Caco-2 (cell line): ENCODE measurements at places on chromosomes 2 and 18. TPM values are rescaled to one million over a fixed set of nuclear protein-coding genes. Genes with fewer than 3 reads are reported as not detected.

Gene FOXI3
- total RNA-seq = 0.14 TPM in 1 of 2 replicates, not detected in the other

Gene POTEE
- total RNA-seq = 7.6 and 8.0 TPM in 2 replicates

GRCh38 chr2:64975232-64975821 is 13.9 kb upstream of the SLC1A4 start:
- DNase-seq = no peak
- H3K4me1 ChIP-seq = no peaks in the 10 kb centered on the region

DNA sequence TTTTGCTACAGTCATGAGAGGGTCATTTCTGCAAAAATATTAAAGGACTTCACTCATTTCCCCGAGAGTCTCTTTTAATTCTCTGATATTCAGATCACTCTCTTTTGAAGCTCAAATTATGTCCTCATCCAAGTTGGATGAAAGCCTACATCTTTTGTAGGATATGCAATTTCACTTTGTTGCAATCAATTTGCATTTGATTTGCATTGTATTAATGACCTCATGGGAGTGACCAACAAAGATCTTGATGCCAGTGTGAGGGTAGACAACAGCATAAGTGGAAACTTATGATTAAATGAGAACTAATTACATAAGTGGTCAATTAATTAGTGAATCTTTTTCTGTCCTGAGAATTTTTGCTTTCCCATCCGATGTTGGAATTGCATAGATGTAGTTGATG is 60.3 kb upstream of the UPP2 start:
- no peak overlapping the region for H3K4me3 ChIP-seq
- no peaks in the 10 kb centered on the region for H3K36me3 ChIP-seq
- DNase-seq = no peak
- no peak overlapping the region for H3K27ac ChIP-seq
- H3K27me3 ChIP-seq = no peaks in the 10 kb centered on the region

DNA sequence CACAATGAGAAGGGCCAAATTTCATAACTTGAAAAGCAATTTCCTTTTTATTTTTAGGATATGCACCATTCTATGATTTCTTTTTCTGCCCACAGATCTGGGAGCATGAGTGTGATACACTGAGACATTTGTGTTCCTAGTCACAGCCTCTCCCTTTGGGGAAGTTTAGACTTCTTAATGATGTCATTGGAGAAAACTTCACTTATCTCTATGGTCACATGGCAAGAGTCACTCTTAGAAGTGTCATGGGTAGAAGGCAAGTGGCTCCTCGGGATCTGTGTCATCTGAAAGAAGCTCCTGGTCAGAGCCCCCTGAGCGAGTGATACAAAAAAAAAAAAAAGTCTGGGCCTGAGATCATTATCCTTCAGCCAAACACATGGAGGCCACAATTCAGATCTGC is 62.5 kb upstream of the LGALSL start:
- no peak overlapping the region for H3K4me3 ChIP-seq
- H3K27ac ChIP-seq = peak overlapping the region; percentile 63
- no peaks in the 10 kb centered on the region for H3K36me3 ChIP-seq
- peaks cover 49% of the 10 kb centered on the region for H3K4me1 ChIP-seq

DNA sequence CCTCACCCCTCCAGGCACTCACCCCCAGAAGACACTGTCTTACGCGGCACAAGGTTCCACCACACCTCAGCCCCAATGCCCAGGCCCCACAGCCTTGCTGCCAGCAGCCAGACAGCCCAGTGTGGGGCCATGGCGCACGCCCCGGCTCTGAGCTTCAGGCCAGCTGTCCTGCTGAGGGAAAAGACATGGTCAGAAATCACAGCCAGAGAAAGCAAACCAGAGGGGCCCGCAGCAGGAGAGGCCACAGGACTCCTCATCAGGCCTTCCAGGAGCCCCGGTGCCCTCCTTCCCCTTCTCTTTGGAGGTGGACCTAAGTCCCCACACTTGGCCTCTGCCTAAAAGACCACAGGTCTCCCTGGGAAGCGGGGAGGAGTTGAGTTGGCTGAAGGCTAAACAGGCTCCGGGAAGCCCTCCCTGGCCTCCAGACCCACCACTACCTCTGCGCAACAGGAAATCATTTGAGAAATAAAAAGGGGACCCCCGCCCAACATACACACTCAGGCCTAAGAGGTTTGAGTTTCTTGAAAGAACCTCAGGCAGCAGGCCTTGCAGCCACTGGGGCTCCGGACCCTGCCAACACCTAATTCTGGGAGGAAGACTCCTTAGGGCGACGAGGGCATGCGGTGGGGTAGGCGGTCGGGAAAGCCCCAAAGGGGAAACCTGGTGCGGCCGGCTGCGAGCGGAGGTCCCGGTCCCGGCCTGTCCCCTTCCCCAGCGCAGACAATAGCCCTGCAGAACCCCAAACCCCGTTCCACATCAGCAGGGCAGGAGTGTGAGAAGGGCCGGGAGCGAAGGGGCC is 1.9 kb downstream of the SEMA4C start:
- peak overlapping the region; percentile 95 for H3K4me3 ChIP-seq
- peak overlapping the region; percentile 75 for H3K27ac ChIP-seq
- no peak for DNase-seq
- H3K27me3 ChIP-seq = no peaks in the 10 kb centered on the region
- H3K4me1 ChIP-seq = peaks cover 11% of the 10 kb centered on the region
- H3K36me3 ChIP-seq = peaks cover 7% of the 10 kb centered on the region

- no peaks in the 10 kb centered on the region for H3K36me3 ChIP-seq
- no peak for DNase-seq
- H3K27me3 ChIP-seq = no peaks in the 10 kb centered on the region
- no peak overlapping the region for H3K4me3 ChIP-seq
- no peak overlapping the region for H3K27ac ChIP-seq
Observed at GRCh38 chr18:73535189-73535588, 612.4 kb downstream of the FBXO15 start.

DNA sequence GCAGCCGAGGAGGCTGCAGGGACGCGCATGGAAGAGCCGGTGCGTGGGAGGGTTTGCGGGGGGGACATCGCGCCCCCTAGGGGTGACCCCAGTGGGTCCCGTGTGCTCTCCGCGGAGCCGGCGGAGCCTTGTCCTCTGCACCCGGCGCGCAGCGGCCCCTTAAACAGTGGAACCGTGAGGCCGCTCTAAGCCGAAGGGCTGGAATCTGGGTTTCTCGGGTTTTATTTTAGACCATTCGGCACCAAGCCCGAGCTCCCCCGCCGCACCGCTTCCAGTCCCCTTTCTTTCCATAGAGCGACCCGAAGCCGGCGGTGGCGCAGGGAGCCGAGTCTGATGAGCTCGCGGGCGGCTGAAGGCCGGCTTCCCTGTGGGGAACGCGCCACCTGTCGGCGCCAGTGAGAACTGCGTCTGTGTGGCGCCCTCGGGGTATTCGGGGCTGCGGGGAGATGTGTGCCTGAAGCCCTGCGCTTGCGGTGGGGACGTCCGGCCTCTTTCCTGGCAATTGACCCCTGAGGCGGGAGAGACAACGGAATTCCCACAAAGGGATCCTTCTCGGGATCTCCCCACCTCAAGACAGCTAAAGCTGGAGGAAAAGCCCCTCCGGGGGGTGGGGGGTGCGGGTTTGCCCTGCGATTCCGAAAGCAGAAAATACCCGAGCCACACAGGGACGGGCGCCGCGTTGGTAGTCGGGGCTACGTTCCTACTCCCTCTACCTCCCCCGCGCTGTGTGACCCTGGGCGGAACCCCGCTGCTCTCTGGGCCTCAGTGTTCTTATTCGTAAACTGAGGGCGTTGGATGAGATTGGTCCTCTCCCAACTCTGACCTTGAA is 8.2 kb upstream of the EN1 start:
- no peak overlapping the region for H3K4me3 ChIP-seq
- peak; percentile 86 for DNase-seq
- H3K36me3 ChIP-seq = no peaks in the 10 kb centered on the region
- no peaks in the 10 kb centered on the region; the same call in 1 of the 2 replicates for H3K27me3 ChIP-seq

- H3K4me1 ChIP-seq = peaks cover 20% of the 10 kb centered on the region
- H3K36me3 ChIP-seq = no peaks in the 10 kb centered on the region
- H3K27ac ChIP-seq = no peak overlapping the region
- no peak overlapping the region for H3K4me3 ChIP-seq
- DNase-seq = no peak
- H3K27me3 ChIP-seq = no peaks in the 10 kb centered on the region
Observed at GRCh38 chr2:98761267-98761781, 30.4 kb upstream of the MGAT4A start.

- H3K27me3 ChIP-seq = no peaks in the 10 kb centered on the region
- peaks cover 8% of the 10 kb centered on the region for H3K4me1 ChIP-seq
- H3K27ac ChIP-seq = no peak overlapping the region
- DNase-seq = no peak
- H3K36me3 ChIP-seq = no peaks in the 10 kb centered on the region
Observed at GRCh38 chr2:201262718-201263117, 2.4 kb downstream of the CASP8 start.

- H3K4me3 ChIP-seq = peak overlapping the region; percentile 90
- peak; percentile 90 for DNase-seq
- no peaks in the 10 kb centered on the region for H3K36me3 ChIP-seq
- peaks cover 16% of the 10 kb centered on the region for H3K4me1 ChIP-seq
Observed at GRCh38 chr2:46297546-46298271, 502 bp downstream of the EPAS1 start.

- DNase-seq = peak; percentile 31
- no peak overlapping the region for H3K4me3 ChIP-seq
- no peak overlapping the region for H3K27ac ChIP-seq
- H3K4me1 ChIP-seq = no peaks in the 10 kb centered on the region
Observed at GRCh38 chr18:42274488-42275137, 319.6 kb downstream of the PIK3C3 start.

- no peak overlapping the region for H3K27ac ChIP-seq
- DNase-seq = peak; percentile 6
- H3K4me3 ChIP-seq = no peak overlapping the region
- H3K27me3 ChIP-seq = no peaks in the 10 kb centered on the region
- H3K4me1 ChIP-seq = peaks cover 4% of the 10 kb centered on the region
Observed at GRCh38 chr18:35582899-35583558, 1.5 kb downstream of the GALNT1 start.

GRCh38 chr18:69401226-69401971 is 711 bp downstream of the DOK6 start:
- H3K27me3 ChIP-seq = no peaks in the 10 kb centered on the region
- no peak for DNase-seq
- no peak overlapping the region for H3K4me3 ChIP-seq

DNA sequence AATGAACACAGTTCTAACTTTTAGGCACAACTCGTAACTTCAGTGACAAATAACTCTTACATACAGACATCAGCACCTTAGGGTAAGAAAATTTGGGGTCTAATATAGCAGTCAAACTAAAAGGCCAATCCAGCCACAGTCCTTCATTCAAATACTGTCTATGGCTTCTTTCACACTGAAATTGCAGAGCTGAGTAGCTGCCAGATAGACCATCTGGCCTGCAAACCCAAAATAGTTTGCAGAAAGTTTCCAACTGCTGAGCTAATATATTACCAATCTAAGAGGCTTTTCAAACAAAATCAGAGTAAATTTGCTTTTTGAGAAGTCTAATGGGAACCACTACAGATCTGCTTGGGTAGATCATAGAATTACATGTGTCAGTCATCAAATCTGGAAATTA is 183.4 kb downstream of the GALR1 start:
- H3K4me3 ChIP-seq = no peak overlapping the region
- no peaks in the 10 kb centered on the region for H3K27me3 ChIP-seq
- H3K4me1 ChIP-seq = no peaks in the 10 kb centered on the region

- H3K27ac ChIP-seq = no peak overlapping the region
- no peaks in the 10 kb centered on the region for H3K36me3 ChIP-seq
- no peaks in the 10 kb centered on the region for H3K27me3 ChIP-seq
- no peak overlapping the region for H3K4me3 ChIP-seq
Observed at GRCh38 chr2:25700221-25700660, 26.9 kb upstream of the DTNB start.

DNA sequence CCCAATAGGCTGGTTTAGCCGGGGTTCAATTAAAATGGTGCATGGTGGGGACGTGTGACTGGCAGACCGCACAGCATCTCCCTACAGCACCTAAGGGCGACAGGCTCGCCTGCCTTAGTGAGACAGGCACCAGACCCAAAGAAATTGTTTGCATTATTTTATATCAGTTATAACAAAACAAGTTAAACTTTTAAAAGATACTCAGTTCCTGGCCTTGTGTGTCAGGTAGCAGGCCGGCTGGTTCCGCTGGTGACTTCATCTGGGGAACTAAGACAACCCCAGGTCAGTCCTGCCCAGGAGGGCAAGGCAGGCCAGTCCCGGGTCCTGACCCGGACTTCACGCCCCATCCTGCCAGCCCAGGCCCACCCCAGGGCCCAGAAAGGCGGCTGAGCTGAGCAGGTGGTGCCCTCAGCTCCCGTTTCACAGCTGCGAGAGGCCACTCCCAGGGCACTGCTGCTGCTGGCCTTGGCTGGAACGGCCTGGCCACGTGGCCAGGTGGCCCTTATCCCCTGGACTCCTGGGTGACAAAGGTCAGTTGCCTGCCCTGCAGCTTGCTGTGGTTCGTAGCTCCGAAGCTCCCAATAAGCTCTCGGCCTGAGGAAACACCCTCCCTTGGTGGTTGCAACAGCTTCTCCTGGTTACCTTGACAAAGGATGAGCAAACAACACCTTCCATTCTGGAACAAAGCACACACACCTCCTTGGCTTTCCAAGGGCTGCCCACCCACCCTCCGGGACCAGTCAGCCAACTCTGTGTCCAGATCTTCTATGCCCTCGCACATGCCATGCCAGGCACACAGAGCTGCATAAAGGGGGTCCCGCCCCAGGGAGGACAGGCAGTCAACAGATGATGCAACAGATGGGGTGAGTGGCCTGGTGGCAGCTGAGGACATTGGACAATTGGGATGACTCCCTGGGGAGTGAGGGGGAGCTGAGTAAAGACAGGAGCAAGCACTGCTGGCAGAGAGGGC is 11.3 kb upstream of the AGXT start:
- H3K27me3 ChIP-seq = no peaks in the 10 kb centered on the region
- no peaks in the 10 kb centered on the region for H3K36me3 ChIP-seq
- peak overlapping the region; percentile 89 for H3K27ac ChIP-seq
- no peak overlapping the region for H3K4me3 ChIP-seq
- H3K4me1 ChIP-seq = peaks cover 25% of the 10 kb centered on the region
- peak; percentile 81 for DNase-seq

- H3K4me1 ChIP-seq = no peaks in the 10 kb centered on the region
- H3K27me3 ChIP-seq = no peaks in the 10 kb centered on the region
- no peak overlapping the region for H3K4me3 ChIP-seq
- no peak overlapping the region for H3K27ac ChIP-seq
Observed at GRCh38 chr18:24000613-24001490, 13.7 kb upstream of the TTC39C start.

DNA sequence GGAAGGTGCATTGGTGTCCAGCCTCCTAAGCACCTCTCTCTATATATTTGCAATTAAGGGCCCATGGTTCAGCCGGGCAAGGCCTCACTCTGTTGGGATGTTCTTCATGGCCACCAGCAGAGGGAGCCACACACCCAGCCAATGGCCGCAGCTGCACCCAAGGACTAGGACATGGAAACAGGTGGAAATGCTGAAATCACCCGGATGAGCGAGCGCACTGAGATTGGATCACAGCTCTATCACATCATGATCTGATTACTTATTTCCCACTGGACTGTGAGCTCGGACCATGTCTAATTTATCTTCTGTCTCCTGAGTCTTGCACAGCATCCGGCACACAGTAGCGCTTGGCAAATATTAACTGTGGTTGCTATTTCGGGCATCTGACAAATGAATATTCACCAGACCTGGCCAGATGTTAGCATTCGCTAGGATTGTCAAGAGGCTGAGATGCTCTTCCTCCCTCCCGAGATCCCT is 31.2 kb downstream of the KIF3C start:
- peak; percentile 80 for DNase-seq
- no peaks in the 10 kb centered on the region for H3K36me3 ChIP-seq
- no peak overlapping the region for H3K4me3 ChIP-seq
- H3K27ac ChIP-seq = no peak overlapping the region

- no peaks in the 10 kb centered on the region for H3K36me3 ChIP-seq
- H3K4me1 ChIP-seq = no peaks in the 10 kb centered on the region
- DNase-seq = no peak
- no peak overlapping the region for H3K4me3 ChIP-seq
- H3K27ac ChIP-seq = no peak overlapping the region
Observed at GRCh38 chr2:199922856-199923255, 11.8 kb downstream of the C2orf69 start.
